Right renal cortex interstitium (tissue), 3 donors: ENCODE measurements at places on chromosomes 7 and 10.

DNA sequence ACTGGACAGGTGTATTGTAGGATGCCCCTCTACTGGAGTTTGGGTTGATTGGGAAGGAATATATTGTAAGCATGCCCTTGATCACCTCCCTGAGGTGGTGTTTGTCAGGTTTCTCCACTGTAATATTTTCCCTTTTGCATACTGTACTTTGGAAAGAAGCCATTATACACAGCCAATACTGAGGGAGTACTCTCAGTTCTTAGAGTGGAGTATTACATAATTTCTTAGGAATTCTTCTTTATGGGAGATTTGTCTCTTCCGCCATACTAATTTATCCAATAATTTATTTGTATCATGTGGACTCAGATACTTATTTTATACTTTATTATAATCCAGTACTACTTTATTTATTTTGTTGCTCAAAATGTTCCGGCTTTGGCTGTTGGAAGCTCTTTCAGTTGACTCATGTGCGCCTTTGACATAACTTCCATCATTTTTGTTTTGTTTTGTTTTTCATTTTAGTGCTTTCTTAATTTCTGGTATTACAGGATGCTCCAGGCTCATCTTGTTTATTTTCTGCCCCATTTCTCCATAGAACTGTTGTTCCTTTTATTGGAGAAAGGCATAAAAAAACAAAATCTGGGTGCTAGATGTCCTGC is 29.7 kb downstream of the MKLN1 start:
- DNase-seq, result no peak

DNA sequence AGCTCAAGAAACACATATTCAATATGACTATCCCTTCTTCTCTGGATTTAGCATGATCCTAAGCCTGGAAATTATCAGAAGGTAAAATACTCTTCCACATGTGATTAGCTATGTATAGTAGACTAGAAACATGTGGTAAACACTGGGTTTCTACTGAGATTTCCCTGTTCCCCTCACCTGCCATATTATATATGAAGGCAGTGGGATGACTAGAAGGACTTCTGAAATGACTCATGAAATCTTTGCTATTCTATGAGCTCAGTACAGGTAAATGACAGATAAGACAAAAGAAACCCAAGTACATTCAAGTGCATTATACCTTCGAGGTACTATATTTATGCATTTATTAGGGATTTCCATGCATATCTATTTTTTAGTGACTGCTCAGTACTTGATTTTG is 152.9 kb downstream of the DNAJB9 start:
- DNase-seq, result no peak

DNA sequence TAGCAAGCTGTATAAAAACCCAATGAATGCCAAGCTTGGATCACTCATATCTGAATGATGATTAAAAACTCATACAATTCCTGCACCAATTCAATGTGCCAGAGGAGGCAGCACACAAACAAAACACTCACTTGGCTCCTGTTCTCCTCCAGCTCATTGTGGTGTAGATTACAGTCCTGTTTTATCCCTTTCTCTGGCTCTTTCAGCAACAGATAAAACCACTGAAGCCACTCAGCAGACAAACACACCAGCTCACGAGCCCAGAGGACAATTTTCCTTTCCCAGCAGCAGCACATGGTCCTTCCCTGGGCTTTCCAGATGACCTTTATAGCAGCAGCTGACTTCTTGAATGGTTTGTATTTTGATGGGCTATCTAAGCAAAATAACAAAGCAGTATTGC is 107.3 kb upstream of the STARD3NL start:
- no peak for DNase-seq

DNA sequence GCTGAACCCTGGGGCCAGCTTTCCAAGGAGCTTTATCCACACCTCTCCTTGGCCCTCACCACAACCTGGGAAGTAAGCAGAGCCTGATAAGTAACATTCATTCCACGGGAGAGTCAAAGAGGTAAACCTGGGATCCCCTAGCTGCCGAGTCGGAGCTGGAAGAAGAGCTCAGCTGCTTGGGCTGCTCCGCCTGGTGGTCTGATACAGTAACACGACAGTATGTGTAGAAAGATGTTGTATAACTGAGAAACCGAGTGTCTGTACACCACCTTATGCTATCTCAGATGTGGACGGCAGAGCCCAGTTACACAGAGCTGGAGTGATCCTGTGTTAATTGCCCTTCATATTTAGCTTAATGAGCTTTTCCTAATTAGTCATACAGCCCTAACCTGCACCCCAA is 151.3 kb upstream of the KMT2E start:
- no peak for DNase-seq

GRCh38 chr10:97065686-97066660 is 119.8 kb downstream of the SLIT1 start:
- no peak for DNase-seq

DNA sequence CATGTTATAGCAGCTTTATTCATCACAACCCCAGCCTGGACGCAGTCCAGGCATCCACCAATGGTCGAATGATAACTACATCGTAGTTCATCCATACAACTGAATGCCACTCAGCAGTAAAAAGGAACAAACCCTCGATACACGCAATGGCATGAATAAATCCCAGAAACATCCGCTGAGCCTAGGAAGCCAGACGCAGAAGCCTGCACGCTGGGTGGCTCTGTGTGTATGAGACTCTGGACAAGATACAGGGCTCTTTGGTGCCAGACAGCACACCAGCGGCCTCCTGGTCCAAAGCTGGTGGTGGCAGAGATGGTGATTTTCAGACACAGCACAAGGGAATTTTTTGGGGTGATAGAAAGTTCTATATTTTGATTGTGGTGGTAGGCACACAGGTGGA is 10.0 kb upstream of the CRYGN start:
- no peak for DNase-seq

- DNase-seq, result no peak
These were observed 75.5 kb downstream of the MAP3K8 start for GRCh38 chr10:30509508-30509907.

GRCh38 chr7:143005632-143006260 is 21.2 kb downstream of the OR9A2 start:
- DNase-seq, result no peak

DNA sequence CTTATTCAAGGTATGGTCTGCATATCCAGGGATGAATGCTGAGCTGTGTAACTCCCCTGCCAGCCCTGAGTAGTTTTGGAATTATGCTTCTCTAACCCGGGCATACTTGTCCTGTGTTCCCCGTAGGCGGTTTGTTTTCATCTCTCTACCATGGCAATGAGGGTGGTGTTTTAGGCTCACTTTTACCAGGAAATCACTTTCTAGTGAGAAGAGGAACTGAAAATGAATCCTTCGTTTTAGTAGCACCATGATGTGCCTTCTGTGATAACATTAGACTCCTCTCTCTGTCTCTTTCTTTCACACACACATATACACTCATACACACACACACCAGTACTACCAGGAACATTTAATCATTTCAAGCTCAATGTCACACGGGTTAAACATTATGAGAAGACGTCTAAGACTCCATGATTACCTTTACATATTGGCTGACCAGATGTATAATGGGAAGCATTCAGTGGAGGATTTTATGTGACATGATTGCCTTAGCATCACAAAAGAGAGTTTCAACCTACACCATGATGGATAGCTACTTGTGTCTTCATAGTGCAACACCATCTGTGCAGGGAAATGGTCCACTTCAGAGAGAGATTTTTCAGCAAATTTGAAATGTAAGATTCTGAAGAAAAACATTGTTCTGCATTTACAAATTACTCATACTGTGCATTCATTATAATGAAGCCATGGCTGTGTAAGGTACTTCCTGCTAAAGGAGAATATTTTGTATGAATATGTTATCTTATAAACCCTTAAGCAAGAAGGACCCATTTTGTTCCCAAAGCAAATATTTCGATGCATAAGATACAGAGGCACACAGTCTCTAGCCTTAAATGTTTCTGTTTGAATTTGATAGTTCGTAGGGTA is 31.0 kb upstream of the PFKP start:
- DNase-seq, result no peak

DNA sequence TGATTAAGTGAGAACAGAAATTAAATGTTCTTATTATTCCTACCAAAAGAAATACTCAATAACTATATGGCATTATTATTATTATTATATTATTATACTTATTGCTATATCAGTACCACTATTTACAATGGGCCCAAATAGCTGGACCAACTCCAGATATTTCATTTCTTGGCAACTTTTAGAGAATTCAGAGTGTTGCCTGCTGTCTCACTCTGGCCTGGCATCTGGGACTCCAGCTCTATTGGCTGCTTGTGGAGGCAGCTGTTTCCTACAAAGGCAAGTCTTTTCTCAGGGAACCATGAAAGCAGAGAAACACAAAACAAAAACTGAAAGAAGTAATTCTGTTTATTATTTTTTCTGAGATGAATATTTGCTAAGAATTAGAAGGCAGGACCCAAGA is 105.1 kb upstream of the SORCS1 start:
- no peak for DNase-seq

DNA sequence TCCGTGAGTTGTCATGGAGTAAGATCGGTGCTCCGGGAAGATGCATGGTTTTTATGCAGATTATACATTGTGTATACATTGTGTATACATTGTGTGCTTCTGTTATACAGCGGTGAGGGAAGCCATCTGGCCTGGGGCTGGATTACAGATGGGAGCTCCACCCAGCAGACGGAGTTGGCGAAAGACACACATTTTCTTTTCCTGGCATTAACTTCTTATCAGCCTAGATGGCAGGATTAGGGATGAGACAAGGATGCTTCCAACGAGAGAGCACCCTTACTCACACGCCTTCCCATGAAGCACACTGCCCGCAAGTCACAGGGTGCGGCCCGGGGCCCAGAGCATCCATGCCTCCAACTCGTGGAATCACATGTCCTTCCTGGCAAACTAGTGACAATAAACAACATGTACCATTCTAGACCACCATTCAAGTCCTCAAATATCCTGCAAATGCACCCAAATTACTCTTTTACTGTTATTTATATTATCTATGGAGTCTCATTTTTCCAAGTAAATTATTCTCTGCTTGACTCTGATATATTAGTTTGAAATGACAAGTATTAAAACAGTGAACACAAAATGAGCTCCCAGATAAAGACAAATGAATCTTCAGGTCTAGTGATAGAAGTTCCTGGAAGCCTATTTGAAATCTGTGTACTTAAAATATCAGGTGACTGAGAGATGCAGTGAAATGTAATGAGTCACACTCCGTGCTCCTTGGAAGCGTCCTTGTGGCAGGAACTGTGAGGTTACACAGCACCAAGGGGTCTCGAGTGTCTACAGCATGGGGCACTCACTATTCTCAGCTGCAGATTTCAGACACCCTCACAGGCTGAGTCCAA is 29.8 kb upstream of the PPP2R2D start:
- DNase-seq, result no peak

- DNase-seq, result no peak
These were observed 23.3 kb downstream of the BPGM start for GRCh38 chr7:134669845-134670373.

- no peak for DNase-seq
These were observed 743 bp downstream of the RBM17 start for GRCh38 chr10:6089334-6090219.

DNA sequence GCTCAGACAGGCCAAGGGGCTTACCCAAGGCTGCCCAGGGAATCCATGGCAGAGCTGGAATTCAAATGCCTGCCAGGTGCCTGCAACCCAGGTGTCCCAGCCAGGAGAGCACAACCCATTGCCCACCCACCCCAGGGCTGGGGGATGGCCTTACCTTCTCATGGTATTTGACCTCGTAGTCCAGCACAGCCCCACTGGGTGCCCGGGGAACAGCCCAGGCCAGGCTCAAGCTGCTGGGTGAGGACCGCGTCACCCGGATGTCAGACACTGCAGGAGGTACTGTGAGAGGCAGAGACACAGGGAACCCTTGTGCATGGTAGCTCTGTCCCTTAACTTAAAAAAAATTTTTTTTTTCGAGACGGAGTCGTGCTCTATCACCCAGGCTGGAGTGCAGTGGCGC is 9.0 kb downstream of the EPHB4 start:
- no peak for DNase-seq

DNA sequence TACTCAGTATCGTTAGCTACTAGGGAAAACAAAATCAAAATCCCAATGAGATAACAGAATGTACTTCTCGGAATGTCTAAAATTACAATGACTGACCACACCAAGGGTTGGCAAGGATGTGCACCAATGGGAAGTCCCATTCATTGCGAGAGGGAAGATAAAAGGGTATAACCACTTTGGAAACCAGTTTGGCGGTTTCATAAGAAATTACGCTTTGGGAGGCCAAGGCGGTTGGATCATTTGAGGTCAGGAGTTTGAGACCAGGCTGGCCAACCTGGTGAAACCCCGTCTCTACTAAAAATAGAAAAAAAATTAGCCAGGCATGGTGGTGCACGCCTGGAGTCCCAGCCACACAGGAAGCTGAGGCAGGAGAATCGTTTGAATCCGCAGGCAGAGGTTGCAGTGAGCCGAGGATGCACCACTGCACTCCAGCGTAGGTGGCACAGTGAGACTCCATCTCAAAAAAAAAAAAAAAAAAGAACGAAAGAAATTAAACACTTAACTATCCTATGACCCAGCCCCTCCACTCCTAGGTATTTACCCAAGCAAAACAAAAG is 7.6 kb downstream of the HACD1 start:
- no peak for DNase-seq

- DNase-seq, result no peak
These were observed 19.1 kb downstream of the ABLIM1 start for GRCh38 chr10:114638821-114639625.

GRCh38 chr7:84248267-84248666 is 53.7 kb upstream of the SEMA3A start:
- DNase-seq, result no peak

GRCh38 chr10:110754375-110755105 is 110.4 kb downstream of the RBM20 start:
- no peak for DNase-seq

DNA sequence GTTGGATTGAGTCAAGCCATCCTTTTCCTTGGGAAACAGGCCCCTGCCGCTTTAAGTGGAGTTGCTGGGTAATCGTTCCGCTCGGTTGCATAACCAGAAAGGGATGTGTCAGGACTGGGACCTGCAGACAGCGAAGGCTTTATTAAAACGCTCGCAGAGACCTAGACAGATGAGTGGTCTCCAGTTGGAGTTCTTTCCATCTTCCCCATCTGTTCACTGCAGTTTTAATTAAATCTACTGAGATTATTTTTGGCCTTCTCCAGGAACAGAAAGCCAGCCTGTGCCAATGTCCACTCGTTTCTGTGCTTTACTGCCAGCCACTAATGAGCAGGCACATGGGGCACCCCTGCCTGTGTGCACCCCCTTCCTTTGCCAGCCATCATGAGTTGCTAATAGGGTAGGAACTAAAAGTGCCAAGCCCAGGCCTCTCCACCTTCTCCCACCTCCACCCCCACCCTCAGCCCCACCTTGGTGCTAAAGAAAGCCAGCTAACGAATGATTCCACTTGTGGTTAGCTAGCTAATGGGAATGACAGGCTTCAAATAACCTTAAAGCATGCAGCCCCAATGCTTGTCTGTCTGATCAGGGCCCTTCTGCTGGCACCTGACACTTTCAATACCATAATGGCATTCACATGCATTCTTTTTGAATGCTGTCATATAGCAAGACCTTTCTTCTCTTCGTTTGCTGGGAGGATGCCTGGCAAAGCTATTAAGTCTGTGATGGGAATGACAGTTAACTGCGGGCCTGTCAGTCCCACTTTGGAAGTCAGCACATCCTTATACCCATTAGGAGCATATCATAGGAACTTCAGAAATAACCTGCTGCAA is 556.8 kb upstream of the GALNT17 start:
- DNase-seq, result no peak

- DNase-seq, result no peak
These were observed 16.8 kb upstream of the VOPP1 start for GRCh38 chr7:55588976-55589604.
